Hepatic stellate cell (primary cell): ENCODE measurements at places on chromosomes 2 and 18.

DNA sequence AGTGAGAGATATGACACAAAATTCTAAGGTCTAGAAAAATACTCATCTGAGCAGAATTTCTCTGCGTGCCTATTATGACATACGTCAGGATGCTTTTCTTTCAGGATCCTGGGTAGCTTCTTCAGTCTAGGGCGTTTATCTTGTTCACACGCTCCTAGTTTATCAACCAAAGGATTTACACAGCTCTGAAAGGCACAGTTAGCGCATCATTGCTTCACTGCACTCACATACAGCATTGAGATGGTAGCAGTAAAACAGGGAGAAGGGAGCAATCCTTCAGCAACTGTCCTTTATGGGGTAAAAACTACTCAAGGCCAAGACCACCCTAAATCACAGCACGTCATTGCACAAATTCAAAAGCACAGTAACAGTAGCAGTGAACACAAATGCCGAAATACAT lies 222.8 kb downstream of the SUCLG1 start:
- no peak for DNase-seq

- DNase-seq: peak; percentile 31
Observed at GRCh38 chr2:143513081-143513480, 383.9 kb downstream of the ARHGAP15 start.

GRCh38 chr18:23437357-23438045 lies 15.6 kb upstream of the RIOK3 start:
- DNase-seq: peak; percentile 80

GRCh38 chr2:208545403-208546042 lies 138.9 kb downstream of the PTH2R start:
- no peak for DNase-seq

DNA sequence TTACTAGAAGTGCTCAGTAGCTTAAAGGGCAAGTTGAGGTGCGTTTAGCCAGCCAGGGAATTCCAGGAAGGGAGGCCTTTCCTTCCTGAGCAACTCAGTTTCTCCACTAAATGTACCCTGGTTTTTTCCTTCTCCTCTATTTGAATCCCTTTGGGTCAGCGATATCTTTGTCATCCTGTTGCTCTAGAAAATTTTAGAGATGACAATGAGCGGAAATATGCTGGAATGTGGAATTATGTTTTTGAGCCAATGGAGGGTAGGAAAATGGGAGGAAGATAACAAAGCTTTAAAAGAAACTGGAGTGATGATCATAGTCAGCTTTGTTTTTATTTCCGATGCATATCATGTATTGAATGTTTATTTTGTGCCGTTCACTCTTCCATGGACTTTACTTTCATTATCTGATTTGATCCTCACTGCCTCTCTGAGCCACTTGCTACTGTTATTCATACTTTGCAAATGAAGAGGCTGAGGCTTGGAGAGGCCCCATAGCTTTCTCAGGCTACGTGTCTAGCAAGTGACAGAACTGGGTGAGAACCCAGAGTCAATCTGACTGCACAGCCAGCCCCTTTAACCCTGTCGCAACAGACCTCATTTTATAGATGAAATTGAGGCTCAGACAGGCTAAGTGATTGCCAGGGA lies 67.3 kb downstream of the NTSR2 start:
- no peak for DNase-seq
